ENCODE measurements at places on chromosomes 3 and 15.

GRCh38 chr15:96625256-96625655, 294.8 kb downstream of the NR2F2 start:
- DNase-seq = no peak

GRCh38 chr3:144645300-144645699, 673.7 kb downstream of the DIPK2A start:
- no peak for DNase-seq

DNA sequence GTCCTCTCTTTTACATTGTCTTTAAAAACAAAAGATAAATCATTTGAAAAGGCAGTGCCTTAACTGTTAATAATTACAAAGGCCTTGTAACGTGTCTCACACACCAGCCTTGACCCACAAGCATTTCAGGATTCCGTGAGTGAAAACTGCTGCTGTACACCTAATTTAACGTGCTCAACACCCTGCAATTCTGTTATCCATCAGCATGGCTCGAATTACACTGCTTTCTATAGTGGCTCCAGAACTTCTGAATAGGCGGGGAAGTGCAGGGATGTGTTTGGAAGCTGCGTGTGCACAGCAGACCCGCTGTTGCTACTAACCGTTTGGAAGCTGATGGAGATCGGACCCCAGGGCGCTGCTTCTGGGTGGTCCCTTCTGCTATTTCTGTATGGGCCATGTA, 9.9 kb upstream of the ETFA start:
- DNase-seq = no peak

DNA sequence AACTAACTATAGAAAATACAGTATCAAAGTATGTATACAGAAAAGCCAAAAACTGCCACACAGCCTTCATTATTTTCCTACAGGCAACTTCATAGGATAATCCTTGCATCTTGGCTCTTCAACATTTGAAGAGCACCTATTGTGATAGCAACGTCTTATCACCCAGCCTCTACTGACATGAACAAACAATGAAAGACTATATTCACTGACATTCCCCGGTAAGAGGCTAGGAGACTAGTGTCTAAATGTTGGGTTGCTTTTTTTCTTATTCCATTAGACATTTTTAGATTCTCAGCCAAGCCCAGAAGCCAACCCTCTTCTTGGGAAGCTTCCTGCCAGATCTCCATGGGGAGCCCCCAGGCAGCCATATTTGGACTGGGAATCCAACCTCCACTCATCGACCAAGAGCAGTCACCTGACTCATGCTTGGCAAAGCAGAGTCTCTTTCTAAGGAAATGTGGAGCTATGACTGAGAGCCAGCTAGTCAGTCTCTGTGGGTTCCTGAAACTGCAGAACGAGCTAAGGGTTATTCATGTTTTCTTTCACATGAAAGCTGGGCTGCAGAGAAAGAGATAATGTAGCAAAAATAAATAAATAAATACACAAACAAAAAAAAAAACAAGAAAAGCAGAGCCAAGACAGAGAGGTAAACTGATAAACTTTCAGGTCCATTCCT, 227.5 kb downstream of the MAGI1 start:
- DNase-seq = no peak

DNA sequence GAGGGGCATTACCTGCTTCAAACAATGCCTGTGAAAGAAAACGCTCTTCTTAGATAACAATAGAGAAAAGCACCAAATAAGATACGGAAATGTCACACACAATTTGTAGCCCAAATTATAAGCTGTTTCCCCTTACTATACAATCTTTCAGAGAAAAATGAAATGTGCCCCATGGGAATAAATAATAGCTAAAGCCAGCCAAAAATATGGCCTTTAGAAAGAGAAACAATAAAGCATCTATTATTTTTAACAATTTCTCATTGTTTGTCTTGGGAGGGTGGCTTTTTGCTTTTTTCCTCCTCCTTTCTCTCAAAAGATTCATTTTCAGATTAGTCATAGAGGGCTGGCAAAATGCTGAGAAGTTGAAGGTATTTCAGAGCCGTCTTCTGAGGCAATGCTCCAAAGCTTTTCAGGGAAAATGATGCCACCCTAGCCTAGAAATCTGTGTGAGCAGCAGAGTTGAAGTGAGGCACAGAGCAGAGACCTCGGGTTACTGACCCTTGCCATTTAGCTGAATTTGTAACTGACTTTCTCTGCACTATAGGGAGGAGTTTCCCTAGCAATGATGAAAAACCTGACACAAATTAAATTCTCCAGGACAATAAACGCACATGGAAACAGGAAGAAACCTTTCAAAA, 86.3 kb upstream of the PRICKLE2 start:
- DNase-seq = no peak

DNA sequence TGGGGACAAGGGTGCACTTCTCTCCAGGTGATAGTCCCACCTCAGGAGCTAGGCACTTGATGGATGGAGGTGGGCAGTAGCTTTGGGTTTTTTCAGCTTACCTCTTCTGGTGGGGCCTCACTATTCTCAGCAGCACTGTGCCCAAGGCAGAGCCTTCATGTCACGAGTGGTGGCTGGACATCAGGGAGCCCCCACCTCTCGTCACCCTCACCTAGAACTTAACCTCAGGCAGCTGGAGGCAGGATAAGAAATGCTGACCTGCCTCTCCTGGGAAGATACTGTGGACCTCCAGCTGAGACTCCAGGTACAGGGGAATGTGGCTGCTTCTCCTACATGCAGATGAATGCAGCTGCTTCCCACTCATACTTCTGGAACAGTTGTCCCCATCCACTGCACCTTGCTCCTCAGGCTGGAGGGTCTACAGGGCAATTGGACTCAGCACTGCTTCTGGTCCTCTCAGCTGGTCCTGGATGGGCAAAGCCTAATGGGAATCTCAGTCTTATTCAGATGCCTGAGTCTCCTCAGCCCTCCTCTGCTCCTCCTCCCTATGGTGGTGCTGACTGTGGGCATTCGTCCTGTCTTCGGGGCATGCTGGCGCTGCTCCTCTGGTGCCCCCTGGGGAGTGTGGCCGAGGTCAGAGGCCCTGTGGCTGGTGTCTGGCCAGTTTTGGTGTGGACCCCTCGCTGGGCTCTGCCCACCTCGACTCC, 129.9 kb downstream of the KLF13 start:
- DNase-seq = no peak

GRCh38 chr15:25329696-25330095, 109.1 kb downstream of the UBE3A start:
- DNase-seq = no peak

GRCh38 chr3:133377396-133377795, 22.5 kb upstream of the BFSP2 start:
- peak; percentile 39 for DNase-seq

DNA sequence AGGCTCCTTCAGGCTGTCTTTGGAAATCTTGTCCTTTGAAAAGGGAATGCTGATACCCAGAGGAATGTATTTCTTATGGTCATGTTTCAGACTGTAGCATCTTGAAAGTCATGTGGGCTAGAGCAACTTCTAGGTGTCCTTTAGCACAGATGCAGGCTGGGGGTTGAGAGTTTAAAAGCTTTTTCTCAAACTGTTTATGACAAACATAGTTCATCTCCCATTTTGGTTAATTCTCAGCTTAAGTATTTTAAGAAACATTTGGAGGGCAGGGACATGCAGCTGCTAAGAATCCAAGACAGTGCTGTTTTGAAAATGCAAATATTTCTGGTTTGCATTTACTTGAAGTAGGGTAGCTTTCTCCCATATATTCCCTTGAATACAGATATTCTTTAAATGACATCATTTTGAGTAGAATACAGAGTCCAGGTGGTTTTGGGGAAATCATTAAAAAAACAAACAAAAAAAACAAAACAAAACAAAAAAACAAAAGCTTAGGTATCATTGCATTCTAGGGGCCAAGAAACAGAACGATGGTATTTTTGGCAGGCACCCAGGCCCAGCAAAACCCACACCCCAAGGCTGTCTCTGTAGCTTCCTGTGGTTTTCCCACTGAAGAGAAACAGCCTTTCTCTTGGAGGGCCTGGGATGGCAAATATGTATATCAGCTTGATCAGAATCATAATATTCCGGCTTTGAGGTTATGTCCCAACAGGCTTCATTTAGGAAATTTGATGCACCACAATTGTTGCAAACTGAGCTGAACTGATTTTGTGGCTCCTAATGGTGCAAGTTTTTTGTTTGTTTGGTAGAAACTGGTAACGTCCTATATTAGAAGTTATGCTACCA, 120.0 kb downstream of the ATG7 start:
- peak; percentile 46 for DNase-seq

DNA sequence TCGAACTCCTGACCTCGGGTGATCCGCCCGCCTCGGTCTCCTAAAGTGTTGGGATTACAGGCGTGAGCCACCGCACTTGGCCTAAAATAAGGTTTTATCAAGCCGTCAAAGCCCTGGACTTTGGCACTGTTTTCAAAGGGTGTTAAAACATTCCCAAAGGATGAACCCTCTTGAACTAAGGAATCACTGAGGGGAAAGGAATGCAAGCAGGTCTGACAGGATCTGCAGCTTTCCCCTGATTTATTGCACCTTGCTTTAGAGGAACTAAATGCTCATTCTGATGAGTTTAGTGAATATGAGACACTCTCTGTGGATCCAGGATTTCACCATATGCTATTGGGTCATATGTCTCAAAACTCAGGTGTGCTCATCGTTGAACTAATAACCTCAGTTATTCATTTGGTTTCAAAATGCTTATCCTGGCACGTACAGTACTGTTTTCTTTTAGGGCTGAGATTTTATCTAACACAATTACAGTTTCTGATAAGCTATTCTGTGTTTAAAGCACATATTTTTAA, 63.0 kb upstream of the TSC22D2 start:
- no peak for DNase-seq
